ENCODE measurements at places on chromosomes 4 and X.
A peak's percentile ranks its signal among the peaks of the same experiment; 100 is the strongest.

- DNase-seq, result no peak
Observed at GRCh38 chr4:37471093-37471492, 215.1 kb downstream of the RELL1 start.

DNA sequence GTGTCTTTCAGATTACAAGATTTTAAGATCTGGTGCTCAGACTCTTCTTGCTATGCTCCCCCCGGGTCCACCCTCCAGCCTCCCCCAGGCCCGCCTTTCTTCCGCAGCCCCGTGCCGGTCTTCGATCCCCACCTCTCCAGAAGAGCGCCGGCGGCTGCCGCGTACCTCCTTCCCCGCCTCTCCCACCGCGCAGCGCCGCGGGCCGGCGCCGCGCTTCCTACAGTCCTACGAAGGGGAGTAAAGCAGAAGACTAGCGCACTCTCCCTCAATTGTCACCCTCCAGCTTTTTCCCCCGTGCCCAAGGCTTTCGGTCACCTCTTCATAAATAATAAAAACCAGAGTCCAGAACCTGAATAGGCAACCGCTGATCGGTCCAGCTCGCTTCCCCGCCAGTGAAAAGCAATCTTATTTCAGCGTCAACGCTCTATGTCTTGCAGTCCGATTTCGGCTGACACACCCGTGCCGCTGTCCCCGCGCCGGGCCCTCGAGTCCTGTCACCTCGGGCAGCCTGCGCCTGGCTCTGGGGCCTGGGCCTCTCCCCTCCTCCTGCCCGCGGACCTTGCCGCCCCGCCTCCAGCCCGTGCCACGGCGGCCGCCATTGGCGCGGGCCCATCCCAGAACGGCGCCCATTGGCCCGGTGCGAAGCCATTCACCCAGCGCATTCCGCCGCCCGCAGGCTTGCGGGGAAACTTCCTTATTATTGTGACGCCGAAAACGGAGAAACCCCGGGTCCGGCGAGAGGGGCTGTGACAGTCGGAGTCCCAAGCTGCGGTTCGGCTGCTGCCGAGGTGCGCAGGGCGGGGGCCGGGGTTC lies at the start of gene HERC3:
TSS of gene HERC3 (plus strand) at position 694 of the 813 bp plus-strand sequence. CDS start 13,344 bp downstream, outside the sequence.
- DNase-seq, result peak; percentile 91

GRCh38 chrX:99051639-99052038 lies 1358.4 kb downstream of the PCDH19 start:
- no peak for DNase-seq

DNA sequence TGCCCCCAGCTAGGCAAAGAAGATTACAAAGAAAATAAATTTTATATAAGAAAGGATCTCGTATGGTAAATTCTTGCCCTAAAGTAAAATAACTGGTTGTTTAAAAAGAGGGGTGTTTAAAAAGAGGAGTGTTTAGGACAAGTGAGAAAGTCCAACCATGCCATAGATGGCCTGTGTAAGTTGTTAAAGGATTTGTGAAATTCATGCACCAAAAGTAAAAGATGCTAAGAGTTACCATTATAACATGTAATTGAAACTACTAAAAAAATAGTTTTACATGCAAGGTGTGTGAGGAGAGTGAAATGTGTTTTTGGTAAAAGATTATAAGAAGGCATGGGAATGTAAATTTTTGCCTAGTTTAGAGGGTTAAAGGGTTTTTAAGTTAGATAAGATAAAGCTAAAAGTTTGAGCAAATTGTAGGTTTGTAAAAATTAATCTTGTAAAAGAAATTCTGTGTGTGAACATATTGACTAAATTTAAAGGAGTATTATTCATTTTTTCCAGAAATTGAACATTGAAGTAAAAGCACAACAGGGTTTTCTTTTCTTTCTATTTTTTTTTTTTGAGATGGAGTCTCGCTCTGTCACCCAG lies 20.1 kb downstream of the HTT-AS start:
- no peak for DNase-seq

- DNase-seq, result no peak
Observed at GRCh38 chr4:2078584-2078983, 19.5 kb downstream of the NAT8L start.

DNA sequence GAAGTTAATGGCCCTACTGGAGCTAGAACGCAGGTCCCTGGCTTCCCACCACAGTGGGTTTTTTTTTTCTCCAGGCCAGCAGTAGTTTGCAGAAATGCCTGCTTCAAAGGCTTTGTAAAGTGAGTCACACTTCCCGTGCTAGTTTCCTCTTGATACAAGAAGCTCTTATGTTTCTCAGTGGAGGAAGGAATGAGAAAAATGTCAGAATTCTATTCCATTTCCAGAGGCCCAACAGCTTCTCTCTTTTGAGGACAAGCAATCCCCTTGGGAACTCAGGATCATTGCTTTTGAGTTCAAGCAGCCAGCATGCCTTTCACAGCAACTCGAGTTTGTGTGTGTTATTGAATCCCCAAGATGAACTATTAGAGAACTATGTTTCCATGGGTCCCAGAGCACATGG lies 134.3 kb downstream of the GUCY2F start:
- no peak for DNase-seq

DNA sequence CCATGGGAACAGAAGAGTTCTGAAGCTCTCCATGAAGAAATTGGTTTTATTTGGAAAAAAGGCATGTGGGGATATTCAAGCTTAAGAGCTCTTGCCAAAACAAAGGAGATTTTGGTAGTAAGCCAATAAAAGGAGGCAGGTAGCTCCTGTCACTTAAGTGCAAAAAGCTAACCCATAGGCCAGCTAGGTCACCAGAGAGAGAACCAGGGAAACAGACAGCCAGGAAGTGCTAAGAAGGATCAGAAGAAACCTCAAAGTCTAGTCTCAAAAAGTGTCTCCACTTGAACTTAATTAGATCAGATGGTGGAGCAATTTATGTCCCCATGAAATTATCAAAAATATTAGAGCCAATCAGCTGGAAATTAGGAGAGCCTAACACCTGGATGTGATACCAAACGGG lies 49.2 kb downstream of the CD40LG start:
- peak; percentile 28 for DNase-seq

GRCh38 chr4:186161138-186161537 lies 30.2 kb upstream of the CYP4V2 start:
- peak; percentile 26 for DNase-seq

DNA sequence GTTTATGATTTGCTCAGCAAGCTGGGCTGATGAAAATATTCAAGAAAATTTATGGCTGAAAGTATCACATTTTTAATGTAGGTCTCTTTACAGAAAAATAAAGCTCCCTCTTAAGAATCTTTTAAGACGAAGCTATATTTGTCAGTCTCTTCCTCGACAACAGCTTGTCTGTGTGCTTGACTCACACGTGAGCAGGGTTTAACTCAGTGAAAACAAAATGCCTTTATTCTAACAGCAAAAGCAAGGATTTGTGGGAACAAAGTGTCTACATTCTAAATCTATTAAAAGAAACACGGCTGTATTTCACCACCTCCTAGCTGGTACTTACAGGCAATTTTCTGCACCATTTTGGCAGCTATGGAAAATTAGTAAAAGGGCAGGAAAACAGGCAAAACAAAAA lies 75.5 kb downstream of the NYX start:
- DNase-seq, result no peak

- DNase-seq, result no peak
Observed at GRCh38 chr4:145878501-145879435, 59.9 kb downstream of the ZNF827 start.

GRCh38 chr4:176840166-176840565 lies 47.4 kb upstream of the VEGFC start:
- DNase-seq, result no peak

DNA sequence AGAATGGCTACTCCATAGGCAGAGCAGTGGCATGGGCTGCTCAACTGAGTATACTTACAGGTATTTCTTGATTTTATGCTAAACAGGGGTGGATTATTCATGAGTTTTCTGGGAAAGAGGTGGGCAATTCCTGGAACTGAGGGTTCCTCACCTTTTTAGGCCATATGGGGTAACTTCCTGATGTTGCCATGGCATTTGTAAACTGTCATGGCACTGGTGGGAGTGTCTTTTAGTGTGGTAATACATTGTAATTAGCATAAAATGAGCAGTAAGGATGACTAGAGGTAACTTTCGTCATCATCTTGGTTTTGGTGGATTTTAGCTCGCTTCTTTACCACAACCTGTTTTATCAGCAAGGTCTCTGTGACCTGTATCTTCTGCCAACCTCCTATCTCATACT lies 48.2 kb upstream of the HPSE start:
- no peak for DNase-seq

DNA sequence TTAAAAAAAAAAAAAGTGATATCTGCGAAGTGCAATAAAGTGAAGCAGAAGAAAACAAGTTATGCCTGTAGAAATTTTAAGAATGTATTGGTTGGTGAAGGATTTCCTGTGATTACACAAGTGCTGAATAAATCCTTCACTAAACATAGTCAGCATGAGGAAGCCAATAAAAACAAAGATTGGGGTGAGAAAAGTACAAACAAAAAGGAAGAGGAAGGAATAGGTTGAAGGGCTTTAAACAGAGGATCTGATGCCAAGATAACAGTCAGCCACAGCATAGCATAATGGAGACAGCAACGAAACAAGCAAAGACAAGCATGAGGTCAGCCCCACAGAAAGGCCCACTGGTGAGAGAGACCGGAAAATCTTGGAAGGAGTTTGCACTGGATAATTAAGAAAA lies 372.2 kb downstream of the ADAM29 start:
- no peak for DNase-seq

- DNase-seq, result no peak
Observed at GRCh38 chr4:40458109-40458508, 123.0 kb downstream of the CHRNA9 start.

DNA sequence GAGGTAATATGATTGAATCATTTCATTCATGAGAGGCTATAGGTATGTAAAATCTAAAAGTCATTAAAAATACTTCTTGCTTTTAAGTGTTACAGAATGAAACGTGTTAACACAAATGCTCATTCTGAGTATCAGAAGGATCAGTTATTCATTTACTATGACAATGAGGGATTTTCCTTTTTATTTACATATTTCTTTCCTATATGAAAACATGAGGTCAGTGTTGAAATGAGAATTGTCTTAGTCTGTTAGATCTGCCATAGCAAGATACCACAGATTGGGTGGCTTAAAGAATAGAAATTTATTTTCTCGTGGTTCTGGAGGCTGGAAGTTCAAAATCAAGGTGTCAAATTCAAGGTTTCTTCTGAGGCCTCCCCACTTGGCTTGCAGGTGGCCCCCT lies 181.2 kb downstream of the ARHGAP10 start:
- no peak for DNase-seq

GRCh38 chr4:108391701-108392455 lies 223.1 kb upstream of the LEF1 start:
- DNase-seq, result no peak

GRCh38 chr4:183391204-183391603 lies 53.2 kb upstream of the CDKN2AIP start:
- no peak for DNase-seq

- DNase-seq, result no peak
Observed at GRCh38 chr4:40046311-40046980, 10.2 kb upstream of the N4BP2 start.

DNA sequence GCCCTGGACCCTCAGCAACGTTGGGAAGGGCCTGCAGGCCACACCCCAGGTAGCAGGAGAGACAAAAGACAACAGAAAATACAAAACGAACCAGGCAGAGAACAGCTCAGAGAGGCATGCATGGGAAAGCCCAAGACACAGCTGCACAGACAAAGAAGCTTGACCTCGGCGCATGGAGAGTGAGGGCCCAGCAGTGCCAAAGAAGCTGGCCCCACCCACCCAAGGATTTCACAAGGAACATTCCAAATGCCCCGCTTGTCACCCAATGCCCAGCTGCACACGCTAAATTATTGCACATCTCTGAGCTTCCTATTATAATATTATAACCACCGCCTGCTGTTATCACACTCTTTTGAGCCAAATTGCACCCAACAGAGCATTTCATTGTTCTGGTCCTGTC lies 147.7 kb upstream of the TBL1X start:
- DNase-seq, result no peak

DNA sequence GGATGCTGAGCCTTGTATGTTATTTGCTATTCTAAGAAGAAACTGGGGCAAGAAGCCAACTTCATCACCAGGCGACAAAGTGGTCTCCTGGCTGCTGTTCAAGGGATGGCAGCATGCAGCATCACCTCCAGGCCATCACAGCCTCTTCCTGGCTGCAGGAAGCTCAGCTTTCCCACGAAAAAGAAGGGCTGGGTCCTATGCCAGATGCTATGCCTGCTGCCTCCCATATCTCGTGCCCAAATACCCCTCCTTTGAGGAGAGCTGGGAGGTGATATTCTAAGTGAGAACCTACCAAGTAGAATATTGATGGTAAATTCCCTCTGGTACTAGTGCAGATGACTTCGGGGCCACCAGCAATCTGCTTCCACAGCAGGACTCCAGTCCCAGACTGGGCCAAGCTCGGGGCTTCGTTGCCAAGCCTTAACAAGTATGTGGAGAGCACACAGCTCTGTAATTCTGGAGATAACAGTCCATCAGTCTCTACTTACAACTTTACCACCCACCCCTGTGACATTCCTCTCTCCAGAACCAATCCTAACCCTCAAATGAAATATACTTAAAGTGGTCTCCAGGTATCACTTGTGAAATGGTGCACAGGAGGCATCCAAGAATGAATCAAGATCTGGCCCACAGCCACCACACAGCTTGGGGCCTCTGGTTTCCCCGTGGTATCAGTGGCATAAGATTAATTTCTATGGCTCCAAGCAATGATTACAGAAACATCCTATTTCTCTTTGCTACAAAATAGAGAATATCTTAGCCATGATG lies 149.3 kb downstream of the PALLD start:
- DNase-seq, result no peak

DNA sequence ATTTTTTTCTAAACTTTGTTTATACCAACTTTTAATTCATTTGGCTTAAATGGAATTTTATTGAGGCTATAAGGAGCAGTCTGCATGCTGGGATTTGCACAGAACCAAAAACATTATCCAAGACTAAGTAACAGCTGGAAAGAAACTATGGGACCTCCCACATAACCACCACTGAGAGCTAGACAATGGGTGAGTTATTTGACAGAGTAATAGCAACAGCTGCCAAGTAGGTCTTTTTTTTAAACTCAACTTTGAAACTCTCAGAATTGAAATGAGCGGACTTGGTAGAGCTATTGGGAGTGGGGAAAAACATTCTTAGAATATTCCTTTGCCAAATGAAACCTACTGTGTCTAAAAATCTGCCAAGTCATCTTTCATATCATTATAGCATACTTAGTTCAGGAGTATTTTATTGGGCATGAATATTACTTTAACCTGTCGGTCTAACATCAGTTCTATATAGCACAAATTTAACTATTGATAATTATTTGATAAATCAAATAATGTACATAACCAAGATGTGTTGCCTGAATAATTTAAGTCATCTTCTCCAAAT lies 1428.0 kb downstream of the PCDH7 start:
- DNase-seq, result no peak

GRCh38 chr4:7805533-7806337 lies 133.9 kb downstream of the AFAP1 start:
- no peak for DNase-seq

GRCh38 chr4:90174621-90175023 lies 47.4 kb downstream of the CCSER1 start:
- DNase-seq, result no peak

DNA sequence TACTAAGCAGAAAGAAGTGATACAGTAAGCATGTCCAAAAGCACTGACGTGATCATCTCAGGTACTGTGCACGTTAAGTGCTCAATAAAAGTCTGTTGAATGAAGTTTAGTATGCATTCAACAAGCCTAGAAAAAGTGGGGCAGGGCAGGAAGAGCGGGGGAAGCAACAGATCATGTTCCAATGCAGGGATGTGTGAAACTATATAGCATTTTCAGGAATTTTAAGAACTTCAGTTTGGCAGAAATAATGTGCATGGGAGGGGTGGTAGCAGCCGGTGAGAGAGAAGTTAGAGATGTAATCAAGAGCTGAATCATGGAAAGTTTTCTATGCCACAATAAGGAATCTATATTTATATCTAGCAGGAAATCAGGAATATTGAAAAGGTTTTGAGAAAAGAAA lies 19.2 kb upstream of the CCNA2 start:
- no peak for DNase-seq

Data from CD4-positive, alpha-beta T cell treated with Interleukin-17A for 4 hours (primary cell).